ENCODE measurements at places on chromosomes 7 and 10.

- DNase-seq: no peak
These were observed 22.4 kb downstream of the NAMPT start for GRCh38 chr7:106262221-106262881.

GRCh38 chr7:90262438-90262837 lies 17.5 kb downstream of the CFAP69 start:
- no peak for DNase-seq

DNA sequence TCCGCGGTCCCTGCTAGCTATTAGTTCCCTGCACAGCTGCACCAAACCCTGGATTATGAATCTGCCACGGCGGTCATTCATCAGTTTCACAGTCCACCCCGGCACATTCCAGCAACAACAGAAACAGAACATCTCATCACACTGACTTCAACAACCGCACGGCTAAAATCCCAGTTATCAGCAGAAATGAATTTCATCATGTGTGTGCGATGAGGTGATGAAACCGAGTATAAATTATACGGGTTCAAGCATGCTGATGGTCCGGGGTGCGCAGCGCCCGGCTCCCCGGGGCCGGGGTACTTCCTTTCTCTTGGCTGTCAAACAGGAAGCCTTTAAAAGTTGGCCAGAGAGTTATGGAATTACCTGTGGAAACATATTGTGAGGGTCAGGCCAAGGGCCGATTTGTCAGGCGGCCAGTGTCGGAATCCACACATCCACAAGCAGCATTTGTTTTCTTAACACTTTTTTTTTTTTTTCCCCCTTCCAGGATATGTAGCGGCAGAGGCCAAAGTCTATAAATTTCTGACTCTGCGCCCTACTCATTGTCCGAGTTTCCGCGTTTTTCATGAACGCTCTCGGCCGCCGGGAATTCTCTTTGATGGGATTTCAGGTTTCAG lies 420.9 kb upstream of the MGMT start:
- DNase-seq: no peak

DNA sequence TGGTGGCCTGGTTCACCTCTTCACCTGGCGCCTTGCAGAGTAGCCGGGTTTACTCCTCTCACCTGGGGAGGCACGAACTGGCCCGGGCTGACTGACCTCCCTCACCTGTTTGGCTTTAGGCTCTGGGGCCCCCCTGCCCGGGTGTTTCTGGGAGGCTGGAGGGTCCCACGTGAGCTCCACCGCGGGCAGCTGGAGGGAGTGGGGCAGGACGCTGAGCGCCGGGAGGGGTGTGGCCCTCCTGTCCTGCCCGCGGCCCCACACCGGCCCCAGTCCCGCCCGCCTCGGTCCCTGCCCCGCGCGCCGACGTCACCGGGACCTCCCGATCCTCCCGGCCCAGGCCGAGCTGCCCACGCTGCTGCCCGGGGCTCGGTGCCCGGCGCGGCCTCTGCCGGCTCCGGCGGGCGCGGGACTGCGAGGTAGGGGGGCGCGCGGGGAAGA lies at the start of gene AMZ1:
TSS of gene AMZ1 (plus strand) at position 322 of the 438 bp plus-strand sequence. CDS start 12,250 bp downstream, outside the sequence.
- DNase-seq: no peak

- no peak for DNase-seq
These were observed 95.0 kb downstream of the TAF3 start for GRCh38 chr10:7913126-7913872.
